ENCODE measurements at places on chromosomes 13 and 19.

DNA sequence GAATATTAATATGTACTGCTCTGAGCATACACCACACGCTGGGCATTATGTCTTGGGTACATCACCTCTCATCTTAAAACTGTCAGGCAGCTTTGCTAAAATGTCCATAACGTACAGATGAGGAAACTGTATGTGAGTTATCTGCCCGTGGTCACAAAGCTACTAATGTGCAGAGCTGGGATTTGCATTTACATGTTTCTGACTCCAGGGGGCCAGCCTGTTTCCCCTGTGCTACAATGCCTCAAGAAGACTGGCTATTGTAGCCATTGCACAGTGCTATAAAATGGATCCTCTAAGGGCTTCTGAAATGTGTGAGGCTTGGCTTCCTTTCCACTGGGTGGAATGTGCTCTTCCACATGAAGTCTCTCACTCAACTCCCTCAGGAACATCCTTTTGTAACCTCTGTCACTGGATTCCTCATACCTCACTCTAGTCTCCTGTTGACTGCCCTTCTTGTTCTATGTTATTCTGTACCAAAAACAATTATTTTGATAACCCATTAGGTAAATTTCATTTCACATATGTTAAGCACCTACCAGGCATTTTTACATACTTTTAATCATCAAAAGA is 95.6 kb upstream of the HTR2A start:
- no peak for DNase-seq

DNA sequence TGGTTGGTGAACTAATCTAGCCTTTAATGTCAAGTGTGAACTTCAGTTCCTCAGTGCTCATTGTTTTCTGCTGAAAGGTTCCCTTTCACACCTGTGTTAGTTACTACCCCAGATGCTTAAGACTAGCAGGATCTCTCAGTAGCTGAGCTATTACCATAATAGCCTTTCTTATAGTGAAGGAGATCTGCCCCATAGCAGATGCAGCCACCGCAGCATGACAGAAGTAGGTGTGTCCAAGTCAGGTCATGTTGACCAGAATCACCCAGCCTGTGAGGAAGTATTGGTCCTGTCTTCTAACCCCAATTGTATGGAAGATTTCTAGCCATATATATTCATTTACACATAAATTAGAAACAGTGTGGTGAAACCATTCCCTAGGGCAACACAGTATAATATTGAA is 37.3 kb downstream of the ZAR1L start:
- no peak for DNase-seq

DNA sequence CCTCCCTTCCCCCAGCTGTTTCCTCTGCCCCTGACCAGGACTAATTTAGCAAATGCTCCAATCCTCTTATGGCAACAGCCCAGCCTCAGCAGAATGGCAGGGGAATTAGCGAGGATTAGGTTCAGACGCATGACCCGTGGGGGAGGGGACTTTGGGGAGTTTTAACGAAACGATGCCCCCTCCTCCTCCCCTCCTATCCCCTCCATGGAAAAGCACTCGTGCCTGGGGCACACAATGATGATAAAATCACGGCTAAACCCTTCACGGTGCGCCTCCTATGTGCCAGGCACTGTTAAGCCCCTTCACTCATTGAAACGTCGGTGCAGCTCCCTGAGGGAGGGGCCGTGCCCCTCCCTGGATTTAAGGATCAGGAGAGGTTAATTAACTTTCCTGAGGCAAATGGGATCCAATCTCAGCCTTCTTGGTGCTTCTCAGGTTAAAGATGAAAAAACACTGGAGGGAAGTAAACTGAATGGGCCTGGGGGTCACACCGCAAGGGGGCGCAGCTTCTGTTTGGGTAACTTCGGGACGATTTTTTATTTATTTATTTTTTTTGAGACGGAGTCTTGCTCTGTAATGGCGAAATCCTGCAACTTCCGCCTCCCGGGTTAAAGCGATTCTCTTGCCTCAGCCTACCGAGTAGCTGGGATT is 10.1 kb upstream of the TPRX2 start:
- DNase-seq: peak; percentile 32

DNA sequence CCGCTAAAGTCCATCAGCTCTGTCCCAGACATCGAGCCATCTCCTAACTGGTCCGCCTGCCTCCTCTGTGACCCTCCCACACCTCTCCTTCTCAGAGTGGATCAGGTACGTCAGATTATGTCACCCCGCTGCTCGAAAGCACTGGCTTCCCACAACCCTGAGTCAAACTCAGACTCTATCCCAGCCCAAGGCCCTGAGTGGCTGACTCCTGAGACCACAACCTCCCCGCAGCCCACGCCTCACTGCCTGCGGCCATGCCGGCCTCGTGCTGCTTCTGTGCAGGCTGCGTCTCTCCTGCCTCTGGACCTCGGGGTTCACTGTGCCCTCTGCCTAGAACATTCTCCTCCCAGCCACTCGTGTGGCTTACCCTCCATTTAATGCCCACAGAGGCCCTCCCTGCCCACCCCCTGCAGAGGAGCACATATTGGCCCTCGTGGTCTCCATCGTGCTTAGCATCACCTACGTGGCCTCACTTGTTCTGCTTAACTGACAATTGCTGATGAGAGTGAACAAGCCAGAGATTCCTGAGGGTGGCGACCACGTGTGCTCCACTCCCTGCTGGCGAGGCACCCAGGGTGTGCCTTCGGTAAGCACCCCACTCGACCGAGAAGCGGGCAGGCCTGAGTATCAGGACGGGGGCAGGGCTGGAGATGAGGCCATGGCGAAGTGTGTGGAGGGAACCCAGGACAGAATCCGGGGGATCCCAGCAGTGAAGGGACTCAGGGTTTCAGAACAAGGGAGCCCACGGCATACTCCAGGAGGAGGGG is 13.5 kb upstream of the FKRP start:
- DNase-seq: no peak

DNA sequence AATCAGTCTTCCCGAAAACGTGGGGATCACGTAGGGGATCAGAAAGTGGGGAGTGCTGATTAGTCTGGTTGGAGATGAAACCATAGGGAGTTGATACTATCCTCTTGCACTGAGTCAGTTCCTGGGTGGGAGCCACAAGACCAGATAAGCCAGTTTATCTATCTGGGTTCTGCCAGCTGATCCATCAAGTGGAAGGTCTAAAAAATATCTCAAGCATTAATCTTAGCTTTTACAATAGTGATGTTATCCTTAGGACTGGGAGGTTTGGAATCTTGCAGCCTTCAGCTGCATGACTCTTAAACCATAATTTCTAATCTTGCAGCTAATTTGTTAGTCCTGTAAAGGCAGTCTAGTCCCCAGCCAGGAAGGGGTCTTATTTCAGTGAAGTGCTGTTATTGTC is 2474.2 kb downstream of the PCDH9 start:
- no peak for DNase-seq

GRCh38 chr19:10143681-10144080 is 24.0 kb upstream of the EIF3G start:
- no peak for DNase-seq

- no peak for DNase-seq
Measured at GRCh38 chr19:41882568-41883462, at the start of gene ARHGEF1. ARHGEF1 (plus strand) TSS chr19:41883184; CDS start chr19:41888083, 4,899 bp downstream.

DNA sequence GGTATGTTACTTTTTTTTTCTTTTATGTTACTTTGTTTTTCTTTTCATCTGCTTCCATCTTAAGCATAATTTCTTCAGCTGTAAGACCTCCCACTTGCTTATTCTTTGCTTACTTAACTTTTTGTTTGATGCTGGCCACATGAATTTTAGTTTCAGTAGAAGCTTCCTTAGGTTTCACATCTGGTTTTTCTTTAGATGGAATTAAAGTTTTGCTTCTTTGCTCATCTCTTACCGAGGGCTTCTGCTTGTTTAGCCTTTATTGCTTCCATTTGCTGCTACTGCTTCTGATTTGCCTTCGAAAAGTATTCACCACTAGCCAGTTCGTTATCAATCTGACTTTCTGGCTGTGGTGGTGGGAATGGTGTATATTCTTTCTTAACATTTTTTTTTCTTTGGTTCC is 90.9 kb downstream of the GJA3 start:
- DNase-seq: no peak

DNA sequence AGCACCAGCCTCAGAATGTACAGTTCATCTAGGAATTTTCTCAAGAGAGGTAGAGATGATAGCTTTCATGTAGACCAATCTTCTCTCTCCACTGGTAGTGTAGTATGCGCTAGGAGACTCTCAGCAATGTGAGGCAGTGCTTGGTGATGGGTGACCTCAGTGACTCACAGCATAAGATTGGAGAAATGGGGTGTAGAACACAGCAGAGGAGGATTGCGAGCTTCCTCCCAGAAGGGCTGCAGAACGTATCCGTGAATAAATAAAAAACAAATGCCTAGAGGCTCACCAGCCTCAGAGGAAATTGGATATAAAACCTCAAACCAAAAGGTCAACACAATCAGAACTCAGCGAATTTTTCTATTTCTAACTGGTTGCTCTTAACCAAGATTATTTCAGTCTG is 182.9 kb upstream of the RXFP2 start:
- DNase-seq: no peak

GRCh38 chr13:78168981-78169380 is 250.3 kb upstream of the EDNRB start:
- DNase-seq: no peak

- no peak for DNase-seq
Measured at GRCh38 chr19:54790711-54791110, 12.7 kb upstream of the KIR2DL4 start.

GRCh38 chr13:58908019-58908679 is 1255.6 kb downstream of the DIAPH3 start:
- no peak for DNase-seq

- peak; percentile 3 for DNase-seq
Measured at GRCh38 chr13:44758630-44759383, 182.7 kb upstream of the TSC22D1 start.

- DNase-seq: no peak
Measured at GRCh38 chr13:72599178-72599743, 128.2 kb downstream of the MZT1 start.

GRCh38 chr19:36420961-36421748 is 2.7 kb upstream of the ZFP82 start:
- DNase-seq: no peak

DNA sequence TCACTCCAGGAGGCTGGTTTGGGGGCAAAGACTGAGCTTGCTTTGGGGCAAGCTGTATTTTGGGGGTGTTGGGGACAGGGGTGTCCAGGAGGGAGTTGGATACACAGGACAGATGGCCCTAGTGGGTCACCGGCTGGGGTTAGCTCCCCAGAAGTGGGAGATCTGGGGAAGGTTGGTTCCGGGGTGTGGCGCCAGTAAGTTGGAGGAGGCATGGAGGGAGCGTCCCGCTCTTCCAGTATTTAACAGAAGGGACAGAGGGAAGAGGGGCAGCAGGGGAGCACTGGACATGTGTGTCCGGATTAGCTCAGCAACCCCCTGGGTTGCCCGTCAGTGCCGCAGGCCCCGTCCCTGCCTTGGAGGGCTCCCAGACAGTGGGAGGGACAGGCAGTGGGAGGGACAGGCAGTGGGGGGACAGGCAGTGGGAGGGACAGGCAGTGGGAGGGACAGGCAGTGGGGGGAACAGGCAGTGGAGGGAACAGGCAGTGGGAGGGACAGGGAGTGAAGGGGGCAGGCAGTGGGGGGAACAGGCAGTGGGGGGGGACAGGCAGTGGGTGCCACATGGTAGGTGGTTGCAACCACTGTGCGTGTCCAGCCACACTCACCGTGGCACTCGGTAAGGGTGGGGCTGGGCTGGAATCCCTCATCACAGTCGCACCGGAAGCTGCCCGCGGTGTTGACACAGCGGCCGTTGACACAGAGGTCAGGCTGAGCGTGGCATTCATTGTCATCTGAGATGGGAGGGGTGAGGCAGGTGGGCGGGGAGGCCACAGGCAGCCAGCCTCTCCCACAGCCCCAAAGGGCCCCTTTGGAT is 33.2 kb downstream of the CCL25 start:
- DNase-seq: peak; percentile 14

- no peak for DNase-seq
Measured at GRCh38 chr19:14407605-14408484, 11.3 kb downstream of the DDX39A start.

GRCh38 chr13:58573743-58574142 is 942.2 kb downstream of the PCDH17 start:
- DNase-seq: no peak

DNA sequence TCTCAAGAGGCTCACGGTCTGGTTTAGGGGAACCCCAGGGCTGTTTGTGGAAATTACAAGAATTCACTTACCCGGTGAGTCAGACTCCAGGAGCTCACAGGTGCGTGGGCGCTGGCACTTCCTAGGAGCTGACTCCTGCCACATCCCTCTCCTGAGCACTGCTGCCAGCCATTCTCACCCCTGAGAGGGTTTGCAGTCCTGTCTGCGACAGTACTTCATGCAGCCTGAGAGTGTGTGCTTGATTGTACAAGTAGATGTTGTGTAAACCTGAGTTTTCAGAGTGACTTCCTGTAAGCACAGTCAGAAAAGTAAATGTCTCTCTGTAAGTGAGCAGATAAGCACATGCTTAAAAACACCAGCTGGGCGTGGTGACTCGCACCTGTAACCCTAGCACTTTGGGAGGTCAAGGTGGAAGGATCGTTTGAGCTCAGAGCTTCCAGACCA is 8.1 kb downstream of the MRPL4 start:
- DNase-seq: no peak

DNA sequence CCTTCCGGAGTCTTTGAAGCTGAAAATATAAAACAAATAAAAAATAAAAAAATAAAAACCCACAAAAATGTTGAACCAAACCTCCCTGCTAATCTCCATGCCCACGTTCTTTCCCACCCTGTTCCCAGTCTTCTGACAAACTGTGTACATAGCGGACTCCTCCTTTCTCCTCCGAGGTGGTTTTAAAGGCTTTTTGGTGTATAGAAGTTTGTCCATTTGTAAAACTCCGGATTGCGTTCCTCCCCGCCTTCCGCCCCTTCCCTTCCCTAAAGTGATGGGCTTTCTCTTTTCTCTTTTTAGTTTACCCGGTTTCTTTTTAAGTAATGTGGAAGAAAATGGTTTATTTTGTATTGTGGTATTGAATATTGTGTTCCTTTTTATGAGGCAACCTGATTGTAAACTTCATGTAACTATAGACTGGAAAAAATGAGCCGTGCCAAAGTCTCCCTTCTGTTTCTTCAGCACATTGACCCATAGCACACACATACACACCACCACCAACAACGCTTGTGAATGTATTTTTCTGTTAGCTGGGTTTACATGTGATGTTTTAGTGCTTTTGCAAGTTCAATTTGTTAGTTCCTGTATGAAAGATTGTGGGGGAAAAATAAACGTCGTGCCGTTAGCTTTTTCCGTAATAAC is 4.4 kb downstream of the ZIC2 start:
- DNase-seq: no peak

GRCh38 chr19:1037621-1038064 is 2.3 kb upstream of the ABCA7 start:
- DNase-seq: no peak

GRCh38 chr13:43304945-43305344 is 281.6 kb downstream of the DNAJC15 start:
- DNase-seq: no peak

DNA sequence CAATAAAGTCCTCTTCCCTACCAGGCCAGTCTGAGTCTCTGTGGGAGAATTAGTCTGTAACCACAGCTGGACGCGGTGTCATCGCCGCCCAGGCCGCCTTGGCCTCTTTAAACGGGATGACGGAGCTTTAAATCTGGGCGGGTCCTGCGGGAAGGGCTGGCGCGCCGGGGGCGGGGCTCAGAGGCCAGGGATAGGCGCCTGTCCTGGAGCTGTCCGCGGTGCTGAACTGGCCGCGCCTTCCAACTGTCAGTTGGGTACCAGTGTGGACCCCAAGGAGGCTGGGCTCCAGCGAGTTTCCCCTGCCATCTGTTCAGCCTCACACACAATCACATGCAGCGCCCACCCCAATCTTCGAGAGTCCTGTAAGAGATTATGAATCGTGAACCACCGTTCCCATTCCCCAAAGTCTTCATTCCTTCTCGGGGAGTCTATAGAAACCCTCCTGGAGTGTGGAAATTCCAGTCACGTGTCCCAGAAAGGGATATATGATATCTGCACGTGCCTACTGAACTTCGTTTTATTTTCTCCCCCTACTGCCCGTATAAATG is 11.5 kb downstream of the APLP1 start:
- DNase-seq: peak; percentile 88

All from NCI-H460 (cell line).